Fibroblast of villous mesenchyme (primary cell): ENCODE measurements at places on chromosomes 4 and X. TPM values are rescaled to one million over a fixed set of nuclear protein-coding genes. Genes with fewer than 3 reads are reported as not detected.

The TEC gene
- total RNA-seq, result 0.32 and 0.43 TPM in 2 replicates

The TGIF2LX gene
- total RNA-seq, result not detected in 2 replicates

The CXCL8 gene
- 25.1 and 294 TPM in 2 replicates for total RNA-seq

The STS gene
- 4.5 and 6.9 TPM in 2 replicates for total RNA-seq

The GSX2 gene
- total RNA-seq, result under 0.01 TPM in 1 of 2 replicates, not detected in the other

The PDZD4 gene
- total RNA-seq, result 0.32 and 0.43 TPM in 2 replicates

The REELD1 gene
- not detected in 2 replicates for total RNA-seq

The TBX22 gene
- total RNA-seq, result not detected in 2 replicates

The ADAMTS3 gene
- total RNA-seq, result 2.6 and 3.0 TPM in 2 replicates

The PGAM4 gene
- total RNA-seq, result 0.43 TPM in 1 of 2 replicates, not detected in the other

The GAGE13 gene
- total RNA-seq, result not detected in 2 replicates

The ATP1B4 gene
- total RNA-seq, result not detected in 2 replicates

The NHSL2 gene
- 9.7 and 9.9 TPM in 2 replicates for total RNA-seq

The MAP7D2 gene
- under 0.01 TPM in 1 of 2 replicates, not detected in the other for total RNA-seq

The FMR1NB gene
- not detected in 2 replicates for total RNA-seq

The ZIC3 gene
- total RNA-seq, result not detected in 2 replicates

The RP2 gene
- total RNA-seq, result 19.0 and 38.4 TPM in 2 replicates

The LDB2 gene
- total RNA-seq, result 19.9 and 24.2 TPM in 2 replicates

The PAGE5 gene
- total RNA-seq, result not detected in 2 replicates

The ATOH1 gene
- total RNA-seq, result not detected in 2 replicates

The SNX12 gene
- total RNA-seq, result 61.5 and 73.4 TPM in 2 replicates

The ARHGEF6 gene
- total RNA-seq, result 7.7 and 12.5 TPM in 2 replicates

The CASP3 gene
- total RNA-seq, result 35.4 and 110 TPM in 2 replicates

The NDNF gene
- total RNA-seq, result 0.32 and 0.86 TPM in 2 replicates

The UTP3 gene
- 15.1 and 23.3 TPM in 2 replicates for total RNA-seq

The ADH6 gene
- under 0.01 TPM in 1 of 2 replicates, not detected in the other for total RNA-seq

The SOWAHB gene
- total RNA-seq, result under 0.01 and 0.32 TPM in 2 replicates

The LDOC1 gene
- total RNA-seq, result 5.2 TPM in 2 replicates
